ENCODE measurements at places on chromosomes 7 and 10.

DNA sequence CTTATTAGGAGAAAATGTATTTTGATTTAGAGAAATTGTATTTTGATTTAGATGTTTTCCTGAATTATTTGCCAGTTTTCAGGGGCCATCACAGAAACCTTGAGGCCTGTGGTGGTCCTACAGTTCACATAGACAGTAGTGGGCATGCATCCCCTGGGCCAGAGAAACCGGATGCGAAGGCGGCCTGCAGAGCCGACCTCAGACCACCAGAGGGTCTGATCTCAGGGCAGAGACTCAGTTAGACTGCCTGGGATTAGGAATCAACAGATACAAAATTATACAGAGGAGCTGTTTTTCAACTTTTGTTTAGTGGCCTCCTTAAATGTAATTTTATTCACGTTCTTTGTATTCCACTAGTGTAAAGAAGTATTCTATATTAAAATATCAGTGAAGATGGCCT, 158.4 kb downstream of the PAXIP1 start:
- DNase-seq, result no peak

- DNase-seq, result no peak
These were observed 15.6 kb upstream of the PPIF start for GRCh38 chr10:79331709-79332108.

GRCh38 chr10:127000598-127000997, 95.4 kb downstream of the DOCK1 start:
- DNase-seq, result no peak

DNA sequence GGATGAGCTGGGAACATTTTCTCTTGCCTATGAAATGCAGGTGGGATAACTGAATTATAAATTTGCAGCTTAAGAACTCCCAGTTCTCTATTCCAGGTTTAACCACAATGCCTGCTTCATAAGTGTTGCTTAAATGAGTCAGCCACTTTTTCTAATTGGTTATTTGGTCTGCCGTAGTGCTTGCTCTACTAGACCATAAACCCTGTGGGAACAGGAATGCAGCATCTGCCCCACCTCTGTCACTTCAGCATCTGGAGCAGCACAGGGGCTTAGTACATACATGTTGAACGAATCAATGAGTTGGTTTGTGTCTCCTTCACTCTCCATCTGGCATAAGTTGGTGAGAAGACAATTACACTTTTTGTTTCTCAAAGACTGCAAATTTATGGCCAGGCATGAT, 95.2 kb upstream of the PTER start:
- no peak for DNase-seq

DNA sequence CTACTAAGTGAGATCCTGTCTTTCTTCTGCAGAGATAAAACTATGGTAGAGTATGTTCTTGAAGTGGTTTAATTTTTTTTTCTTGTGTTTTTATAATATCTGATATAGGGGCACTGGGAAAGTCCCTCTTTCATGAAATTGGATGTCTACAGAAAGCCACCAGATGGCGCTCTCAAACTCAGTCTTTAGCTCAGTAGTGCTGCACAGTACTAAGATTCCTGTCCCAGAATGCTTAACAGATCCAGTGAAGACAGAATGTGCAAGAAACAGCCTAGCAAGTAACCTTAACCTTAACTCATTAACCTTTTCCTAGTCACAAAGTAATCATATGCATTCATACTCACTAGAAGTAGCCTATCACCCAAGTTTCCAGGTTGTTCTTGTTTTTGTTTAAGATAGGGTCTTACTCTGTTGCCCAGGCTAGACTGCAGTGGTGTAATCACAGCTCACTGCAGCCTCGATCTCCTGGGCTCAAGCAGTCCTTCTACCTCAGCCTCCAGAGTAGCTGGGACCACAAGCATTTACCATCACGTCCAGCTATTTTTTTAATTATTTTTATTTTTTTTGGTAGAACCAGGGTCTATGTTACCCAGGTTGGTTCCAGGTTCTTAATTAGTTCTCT, 56.7 kb downstream of the IDE start:
- DNase-seq, result peak; percentile 46

- peak; percentile 99 for DNase-seq
These were observed 90.3 kb downstream of the MICALL2 start for GRCh38 chr7:1368682-1369571.

DNA sequence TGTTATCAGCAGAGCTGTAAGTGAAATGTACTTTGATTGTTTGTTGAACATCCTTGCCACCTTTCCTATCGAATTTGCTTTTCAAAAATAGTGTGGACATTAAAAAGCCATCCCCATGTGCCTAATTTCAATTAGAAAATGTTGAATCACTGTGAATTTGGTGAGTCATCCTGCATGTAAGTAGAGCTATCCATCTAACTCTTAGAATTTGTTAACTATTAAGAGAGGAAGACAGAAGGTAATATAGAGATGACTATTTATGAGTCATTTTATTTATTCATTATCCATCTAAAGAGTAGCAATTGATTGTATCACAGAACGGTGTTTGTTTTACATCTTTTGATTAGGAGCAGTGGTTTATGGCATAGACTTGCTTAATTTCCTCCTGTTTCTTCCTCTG, 154.7 kb downstream of the MGMT start:
- DNase-seq, result no peak

- no peak for DNase-seq
These were observed 328.6 kb downstream of the CRPPA start for GRCh38 chr7:16092711-16093110.

DNA sequence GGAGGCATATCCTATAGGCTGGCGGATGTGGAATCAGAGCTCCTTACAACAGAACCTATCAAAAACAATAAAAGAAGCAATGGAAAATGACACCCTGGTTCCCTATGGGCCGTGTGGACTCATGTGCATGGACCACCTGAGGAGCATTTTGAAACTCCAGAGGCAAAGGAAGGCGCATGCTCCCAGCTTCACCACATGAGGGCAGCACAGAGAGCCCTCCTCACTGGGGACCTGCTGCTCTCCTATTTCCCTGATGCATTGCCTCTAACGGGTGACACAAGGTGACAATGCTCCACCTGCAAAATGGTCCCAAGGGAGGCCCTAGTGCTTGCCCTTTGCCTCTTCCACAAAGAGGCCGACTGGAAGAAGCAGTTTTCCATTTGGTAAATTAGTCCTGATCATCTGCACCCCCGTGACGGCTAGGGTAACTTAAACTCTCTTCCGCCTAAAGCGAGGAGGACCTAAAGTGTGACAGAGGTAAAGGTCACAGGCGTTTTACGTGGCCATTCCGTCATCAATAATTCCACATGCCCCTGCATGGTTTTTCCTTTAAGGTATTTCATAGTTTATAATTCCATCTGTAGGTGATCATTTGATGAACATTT, 67.7 kb downstream of the GPAM start:
- DNase-seq, result peak; percentile 66

GRCh38 chr7:91264924-91265681, 870 bp downstream of the FZD1 start:
- DNase-seq, result peak; percentile 76

- peak; percentile 90 for DNase-seq
These were observed at the start of gene CUL1 for GRCh38 chr7:148698397-148699023. Gene CUL1, plus strand, starts transcription at chr7:148698903. Its CDS starts 31,220 bp downstream, at chr7:148730123.

DNA sequence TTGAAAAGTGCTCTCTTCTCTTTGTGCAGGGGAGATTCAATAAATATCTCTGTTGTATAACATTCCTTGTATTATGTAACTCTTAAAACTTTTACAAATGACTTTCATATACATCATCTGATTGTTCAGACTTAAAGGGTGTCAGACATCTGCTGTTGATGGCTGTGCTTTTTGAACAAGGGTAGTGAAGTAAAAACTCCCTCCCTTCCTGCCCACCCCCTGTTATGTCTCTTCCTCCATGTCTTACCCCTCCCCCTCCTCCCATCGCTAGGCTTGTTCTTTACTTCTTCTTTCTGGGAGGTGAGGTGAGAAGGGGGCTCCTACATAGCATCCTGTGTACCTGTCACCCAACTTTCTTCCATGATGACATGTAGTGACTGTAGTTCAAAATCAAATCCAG, 23.4 kb upstream of the ABCB4 start:
- DNase-seq, result no peak

DNA sequence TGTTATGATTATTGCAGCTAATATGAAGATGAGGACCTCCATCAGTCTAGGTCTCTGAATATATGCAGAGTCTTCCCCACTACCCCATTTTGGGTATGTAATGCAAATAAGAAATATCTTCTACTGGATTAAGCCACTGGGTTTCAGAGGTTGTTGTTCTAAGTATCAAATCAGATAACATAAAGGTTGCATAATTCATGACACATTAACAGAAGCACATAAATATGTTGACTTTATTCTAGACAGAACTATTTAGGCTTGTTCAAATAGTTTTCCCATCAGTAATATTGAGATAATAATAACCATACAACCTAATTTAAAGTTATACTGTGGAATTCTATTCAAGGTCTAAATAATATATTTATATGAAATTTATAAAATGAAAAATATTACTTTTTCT, 157.1 kb downstream of the ETV1 start:
- DNase-seq, result no peak

DNA sequence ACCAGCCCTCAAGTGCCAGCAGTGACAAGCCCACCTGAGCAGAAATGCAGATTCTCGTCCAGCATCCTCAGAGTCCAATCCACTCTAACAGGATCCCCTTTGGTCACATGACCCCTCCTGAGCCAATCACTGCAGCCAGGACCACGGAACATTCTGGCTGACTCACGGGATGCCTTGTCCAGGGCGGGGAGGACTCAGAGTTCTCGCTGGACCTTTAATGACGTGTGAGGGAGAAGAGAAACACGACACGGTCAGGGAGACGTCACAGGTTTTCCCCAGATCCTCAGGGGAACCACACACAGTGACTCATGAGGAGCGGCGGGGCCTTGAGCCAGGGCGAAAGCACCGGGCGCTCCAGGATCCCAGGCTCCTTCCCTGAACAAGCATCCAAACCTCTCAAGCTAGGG, 155.7 kb downstream of the PTPRN2 start:
- DNase-seq, result no peak

DNA sequence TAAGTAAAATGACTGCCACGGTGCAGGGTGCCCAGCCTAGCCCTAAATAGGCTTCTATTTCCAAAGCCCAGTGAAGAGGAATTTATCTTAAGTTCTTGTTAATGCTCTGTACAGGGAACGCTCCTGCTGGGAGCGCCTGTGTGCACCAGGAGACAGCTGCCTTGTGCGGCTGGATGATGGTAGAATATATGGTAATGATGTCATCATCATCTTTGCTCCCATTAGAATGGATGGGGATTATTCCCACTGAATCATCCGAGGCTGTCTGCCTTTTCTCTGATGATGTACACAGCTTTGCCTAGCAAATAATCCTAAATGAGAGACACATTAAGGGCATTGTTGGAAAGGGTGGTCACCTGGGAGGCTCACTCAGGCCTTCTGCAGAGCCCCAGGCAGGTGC, 928.1 kb downstream of the CCSER2 start:
- DNase-seq, result no peak

- DNase-seq, result peak; percentile 75
These were observed 31.5 kb downstream of the MBL2 start for GRCh38 chr10:52740913-52741675.

DNA sequence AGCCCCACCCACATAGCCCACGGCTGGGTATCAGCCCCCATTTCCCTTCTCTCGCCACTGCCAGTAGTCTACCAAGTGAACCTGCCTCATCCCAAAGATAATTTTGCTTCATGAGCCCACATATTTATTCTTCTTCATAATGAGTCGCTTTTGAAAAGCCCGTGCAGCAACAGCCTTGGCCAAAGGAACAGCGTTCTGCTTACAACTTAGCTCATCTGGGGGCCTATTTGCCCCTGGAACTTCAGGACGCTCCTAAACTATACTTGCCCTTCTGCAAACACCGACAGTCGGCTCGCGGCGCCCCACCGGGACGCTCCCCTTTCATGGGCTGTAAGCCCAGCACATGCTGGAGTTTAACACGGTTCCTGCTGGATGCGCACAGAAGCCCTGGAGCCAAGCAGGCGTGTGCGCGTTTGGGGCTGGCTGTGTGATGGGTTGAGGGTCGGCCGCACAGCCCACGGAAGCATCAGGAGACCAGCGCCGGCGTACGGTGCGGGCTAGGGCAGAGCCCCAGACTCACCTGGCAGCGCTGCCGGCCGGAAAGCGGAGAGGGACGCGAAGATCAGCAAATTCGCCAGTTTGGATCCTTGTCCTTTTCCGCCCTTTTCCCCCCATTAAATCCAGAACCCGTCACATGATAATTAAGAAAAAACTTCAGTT, 370 bp downstream of the TMEM60 start:
- peak; percentile 72 for DNase-seq

- no peak for DNase-seq
These were observed 32.5 kb upstream of the TNS3 start for GRCh38 chr7:47614450-47614849.

GRCh38 chr7:116616555-116617059, 55.4 kb upstream of the MET start:
- no peak for DNase-seq

DNA sequence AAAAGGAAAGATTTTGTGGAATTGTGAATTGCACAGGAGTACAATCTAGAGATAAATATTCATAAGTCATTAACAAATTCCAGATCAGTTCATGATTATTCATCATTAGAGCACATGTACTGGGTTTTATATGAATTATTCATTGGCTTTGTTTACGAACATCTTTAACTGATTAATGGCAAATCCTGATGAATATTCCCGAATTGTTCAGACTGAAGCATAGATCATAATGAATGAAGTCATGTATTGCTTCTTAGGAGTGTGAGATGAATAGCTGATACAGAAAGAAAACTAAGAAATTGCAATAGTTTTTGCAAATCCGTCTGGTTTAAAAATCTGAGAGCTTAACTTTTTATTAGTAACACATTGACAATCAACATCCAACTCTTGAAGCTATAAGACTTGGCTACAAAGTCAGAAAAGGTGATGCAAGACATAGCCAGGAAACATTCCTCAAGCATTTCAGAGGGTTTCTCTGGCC, 183.6 kb upstream of the DGKB start:
- DNase-seq, result no peak

GRCh38 chr7:110623436-110623835, 467.5 kb upstream of the LRRN3 start:
- DNase-seq, result no peak

GRCh38 chr10:117502421-117503243, 39.9 kb upstream of the EMX2 start:
- DNase-seq, result no peak

GRCh38 chr7:128108641-128109423, 77.6 kb upstream of the LRRC4 start:
- no peak for DNase-seq

- DNase-seq, result no peak
These were observed 5.0 kb downstream of the HOXA5 start for GRCh38 chr7:27138472-27138871.

DNA sequence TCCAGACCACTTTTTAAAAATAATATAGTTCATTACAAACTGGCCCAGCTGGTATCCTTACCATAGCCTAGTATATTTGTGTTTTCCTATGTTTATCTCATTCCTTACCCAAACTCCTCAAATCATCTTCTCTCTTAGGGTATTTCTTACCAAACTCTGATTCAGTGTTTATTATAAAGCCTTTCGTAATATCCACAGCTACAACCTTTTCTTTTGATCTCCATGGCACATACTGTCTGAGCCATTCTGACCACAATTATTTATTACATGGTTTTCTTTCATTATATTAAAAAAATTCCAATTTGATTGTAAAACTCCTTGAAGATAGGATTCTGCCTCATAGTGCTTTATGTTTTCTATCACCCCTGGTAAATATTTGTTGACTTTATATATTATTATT, 94.2 kb downstream of the LRMDA start:
- DNase-seq, result no peak
